ENCODE measurements at places on chromosomes 6 and 20. TPM values are rescaled to one million over a fixed set of nuclear protein-coding genes. Genes with fewer than 3 reads are reported as not detected.
A peak's percentile ranks its signal among the peaks of the same experiment; 100 is the strongest.

DNA sequence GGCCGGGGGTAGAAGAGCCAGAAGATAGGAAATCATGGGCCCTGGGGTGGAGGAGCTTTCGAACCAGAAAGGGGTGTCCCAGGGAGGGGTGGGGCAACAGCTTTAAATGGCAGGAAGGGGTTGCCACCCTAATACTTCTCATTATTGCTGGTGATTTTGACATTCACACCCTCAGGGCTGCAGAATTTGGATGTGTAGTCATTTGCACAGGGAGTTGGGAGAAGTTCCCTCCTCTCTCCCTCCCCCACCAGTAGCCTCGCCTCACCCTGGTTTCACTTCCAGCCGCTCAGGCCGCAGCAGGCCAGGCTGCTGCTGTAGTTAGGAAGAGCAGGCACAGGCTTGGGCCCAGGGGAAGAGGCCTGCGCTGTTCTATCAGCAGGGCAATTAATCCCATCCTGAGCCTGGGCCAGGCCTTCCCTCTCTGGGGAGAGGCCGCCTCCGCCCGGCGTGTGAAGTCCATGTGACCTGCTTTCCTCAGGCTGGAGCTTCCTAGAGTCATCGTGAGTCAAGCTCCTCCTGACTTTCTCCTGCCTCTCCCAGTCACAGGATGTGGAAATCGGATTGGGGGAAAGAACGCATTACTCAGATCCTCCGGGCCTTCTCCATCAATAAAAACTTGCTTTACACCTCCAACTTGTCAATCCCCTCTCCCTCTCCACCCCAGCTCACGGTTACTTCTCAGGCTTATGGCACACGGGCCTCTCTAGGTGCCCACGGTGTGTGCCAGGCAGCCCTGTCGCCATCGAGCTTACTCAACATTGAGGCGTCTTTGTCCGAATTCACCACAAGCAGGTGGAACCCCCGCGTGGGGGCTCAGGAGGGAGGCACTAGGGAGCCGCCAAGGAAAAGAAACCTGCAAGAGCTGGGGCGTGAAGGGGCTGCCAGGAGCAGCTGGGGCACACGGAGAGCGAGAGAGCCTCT is 7.8 kb downstream of the ADTRP start:
- DNase-seq, result no peak

DNA sequence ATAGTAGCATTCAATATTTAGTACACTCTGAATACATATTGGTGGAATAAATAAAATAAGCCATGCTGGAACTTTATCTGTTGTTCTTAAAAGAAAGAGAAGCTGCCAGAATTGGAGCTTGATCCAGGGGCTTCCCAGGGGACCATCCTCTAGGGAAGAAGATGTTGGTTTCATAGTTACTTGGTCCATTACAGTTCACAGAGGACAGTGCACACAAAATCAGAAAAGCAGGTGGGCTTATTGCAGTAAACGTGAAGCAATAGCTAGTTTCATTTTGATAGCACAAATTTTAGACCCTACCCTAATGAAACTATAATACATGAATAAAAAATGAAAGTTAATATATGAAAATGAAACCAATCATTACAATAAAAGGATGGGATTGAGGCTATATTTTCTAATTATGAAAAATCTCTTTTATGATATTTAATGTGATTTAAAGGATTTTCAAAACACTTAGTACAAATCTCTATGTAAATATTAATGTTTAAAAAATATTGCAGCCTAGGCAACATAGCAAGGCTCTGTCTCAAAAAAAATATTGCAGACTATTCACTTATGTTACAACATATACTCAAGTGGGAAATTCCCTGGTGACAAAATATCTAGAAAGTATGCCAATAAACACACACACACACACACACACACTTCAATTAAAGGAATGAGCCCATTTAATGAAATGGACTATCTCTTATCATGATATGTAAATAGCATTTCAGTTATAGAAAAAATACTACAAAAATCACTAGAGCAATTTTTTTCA is 227.0 kb upstream of the MARCKS start:
- DNase-seq, result no peak

The TUBB1 gene
- not detected for total RNA-seq

DNA sequence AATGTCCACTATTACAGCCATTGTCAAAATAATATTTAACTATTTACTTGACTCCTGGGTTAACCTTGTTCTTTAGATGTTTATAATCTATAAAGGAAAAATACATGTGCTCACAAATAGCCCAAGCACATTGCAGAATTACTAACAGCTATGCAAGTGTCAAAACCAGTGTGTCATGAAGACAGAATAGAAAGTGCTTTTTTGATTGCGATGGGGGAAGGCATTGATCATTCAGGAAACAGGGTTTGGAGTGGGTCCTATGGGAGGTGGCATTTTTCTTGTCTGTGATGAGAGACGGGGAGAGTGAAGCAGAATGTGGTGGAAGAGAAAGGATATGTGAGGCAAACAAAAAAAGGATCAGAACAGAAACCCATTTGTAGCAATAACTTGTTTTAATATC is 1.0 kb upstream of the AGPAT4 start:
- no peak for DNase-seq

The GSTA5 gene
- not detected for total RNA-seq

The COQ3 gene
- total RNA-seq, result 7.0 TPM

DNA sequence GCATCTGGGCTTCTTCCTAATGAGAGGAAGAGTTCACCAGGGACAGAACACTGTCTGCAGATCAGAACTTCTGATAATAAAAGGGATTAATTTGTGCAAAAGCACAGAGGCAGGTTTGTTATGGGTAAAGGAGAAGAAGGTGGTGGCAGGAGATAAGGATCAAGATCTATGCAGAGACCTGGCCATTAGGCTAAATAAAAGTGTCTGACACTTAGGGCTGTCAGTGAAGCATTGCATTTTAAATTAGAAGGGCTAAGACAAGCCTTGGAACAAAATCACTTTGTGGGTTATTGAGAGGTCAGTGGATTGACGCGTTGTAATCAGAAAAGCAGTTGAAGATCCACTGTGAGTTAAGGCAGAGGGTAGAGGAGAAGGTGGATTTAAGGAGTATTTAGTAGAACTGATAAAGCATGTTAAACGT is 76.8 kb downstream of the MAP3K4 start:
- DNase-seq, result no peak

GRCh38 chr6:167968091-167968490 is 29.4 kb upstream of the KIF25 start:
- peak; percentile 44 for DNase-seq

- no peak for DNase-seq
Observed at GRCh38 chr6:21277601-21278374, 315.8 kb upstream of the SOX4 start.

GRCh38 chr20:22630701-22631100 is 46.3 kb upstream of the FOXA2 start:
- DNase-seq, result no peak

The NKAIN4 gene
- not detected for total RNA-seq

GRCh38 chr6:104418125-104418524 is 441.6 kb downstream of the HACE1 start:
- DNase-seq, result no peak

- no peak for DNase-seq
Observed at GRCh38 chr6:96499781-96500180, 21.8 kb upstream of the UFL1 start.

The IRF4 gene
- total RNA-seq, result 554 TPM

DNA sequence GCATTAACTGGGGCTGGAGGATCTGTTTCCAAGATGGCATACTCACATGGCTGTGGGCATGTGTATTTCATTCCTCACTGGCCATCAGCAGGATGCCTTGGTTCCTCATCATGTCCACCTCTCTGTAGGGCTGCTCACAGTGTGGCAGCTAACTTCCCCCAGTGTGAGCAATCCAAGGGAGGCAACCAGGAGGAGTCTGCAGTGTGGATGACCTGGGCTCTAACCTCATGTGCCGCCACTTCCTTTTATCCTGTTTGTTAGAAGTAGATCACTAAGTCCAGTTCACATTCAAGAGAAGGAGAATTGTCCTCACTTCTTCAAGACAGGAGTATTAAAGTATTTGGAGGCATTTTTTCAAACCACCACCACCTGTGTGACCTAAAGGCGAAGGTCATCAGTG is 54.4 kb downstream of the MTHFD1L start:
- DNase-seq, result no peak

Measured in activated T-cell treated with anti-CD3 and anti-CD28 coated beads, Interleukin-2, amount 50 U/mL, for 72 hours (primary cell).